ENCODE measurements at places on chromosomes 3 and 15.

DNA sequence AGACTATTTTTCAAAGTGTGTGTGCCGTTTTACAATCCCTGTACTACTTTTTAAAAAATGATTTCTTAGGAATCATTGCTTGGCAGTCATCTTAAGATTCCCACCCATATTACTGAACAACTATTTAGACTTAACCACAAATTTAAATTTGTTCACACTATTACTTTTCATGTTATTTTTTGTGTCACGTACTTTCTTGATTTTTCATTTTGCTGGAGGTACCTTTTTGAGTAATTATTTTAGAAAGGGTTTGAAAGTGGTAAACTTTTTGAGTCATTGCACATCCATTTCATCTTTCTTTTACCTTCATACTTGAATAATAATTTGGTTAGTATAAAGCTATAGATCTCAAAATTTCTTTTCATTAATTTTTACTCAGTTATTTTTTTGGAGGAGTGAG is 16.9 kb downstream of the CMTM8 start:
- DNase-seq: no peak

DNA sequence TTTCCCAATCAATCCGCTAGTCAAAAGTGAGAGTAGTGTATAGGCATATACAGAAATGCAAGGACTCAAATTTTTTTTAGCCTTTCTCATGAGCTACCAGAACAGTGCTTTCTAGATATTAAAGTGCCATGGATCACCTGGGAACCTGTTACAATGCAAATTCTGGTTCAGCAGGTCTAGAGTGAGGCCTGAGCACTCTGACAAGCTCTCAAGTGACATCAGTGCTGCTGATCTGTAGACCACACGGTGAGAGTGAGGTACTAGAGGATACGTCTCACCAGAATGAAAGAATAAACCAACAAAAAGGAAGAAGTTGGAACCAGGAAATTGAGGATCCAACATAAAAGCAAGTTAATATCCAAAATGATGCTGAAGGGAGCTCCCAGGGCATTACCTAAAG is 16.0 kb upstream of the PLA2G4D start:
- DNase-seq: no peak

GRCh38 chr3:38224357-38224756 is 41.3 kb upstream of the SLC22A13 start:
- no peak for DNase-seq

- no peak for DNase-seq
Observed at GRCh38 chr15:69299943-69300588, 1.4 kb downstream of the PAQR5 start.

GRCh38 chr15:65028921-65029735 is at the start of gene MTFMT:
TSS of gene MTFMT (minus strand) at chr15:65029639. CDS start at chr15:65029613, 26 bp downstream.
- DNase-seq: peak; percentile 96

DNA sequence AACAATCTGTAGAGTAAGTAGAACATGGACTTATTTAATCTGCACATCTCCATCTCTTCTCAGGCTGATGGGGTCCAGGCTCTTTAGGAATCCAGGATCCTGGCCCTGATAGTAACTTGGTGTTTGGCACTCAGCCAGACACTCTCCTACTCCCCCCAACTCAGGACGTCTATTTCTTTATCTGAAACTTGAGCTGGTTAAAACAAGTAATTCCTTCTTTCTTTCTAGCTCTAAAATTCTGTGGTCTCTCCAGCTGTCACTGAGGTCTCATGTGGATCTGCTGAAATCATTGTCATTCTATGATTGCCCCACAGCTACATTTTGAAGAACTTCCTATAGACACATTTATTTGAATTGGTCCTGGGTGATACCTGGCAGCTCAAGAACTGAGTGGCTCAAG is 59.0 kb downstream of the TP63 start:
- DNase-seq: no peak

DNA sequence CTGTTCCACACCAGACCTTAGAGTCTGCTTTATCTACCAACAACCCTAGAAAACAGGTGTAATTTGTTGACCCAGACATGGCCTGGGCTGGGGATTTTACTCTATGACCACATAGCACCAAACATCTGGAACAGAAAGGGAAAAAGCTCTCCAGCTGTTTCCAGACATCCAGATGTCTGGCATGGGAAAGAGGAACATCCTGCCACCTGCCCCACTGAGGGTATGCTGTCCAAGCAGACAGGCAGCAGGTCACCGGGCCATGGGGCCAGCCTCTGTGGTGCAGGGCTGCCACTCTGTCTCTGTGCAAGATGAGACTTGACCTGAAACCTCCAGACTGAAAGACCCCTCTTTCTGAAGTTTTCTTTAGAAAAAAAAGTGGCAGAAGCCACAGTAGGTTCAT is 359.3 kb upstream of the ICE2 start:
- DNase-seq: no peak

DNA sequence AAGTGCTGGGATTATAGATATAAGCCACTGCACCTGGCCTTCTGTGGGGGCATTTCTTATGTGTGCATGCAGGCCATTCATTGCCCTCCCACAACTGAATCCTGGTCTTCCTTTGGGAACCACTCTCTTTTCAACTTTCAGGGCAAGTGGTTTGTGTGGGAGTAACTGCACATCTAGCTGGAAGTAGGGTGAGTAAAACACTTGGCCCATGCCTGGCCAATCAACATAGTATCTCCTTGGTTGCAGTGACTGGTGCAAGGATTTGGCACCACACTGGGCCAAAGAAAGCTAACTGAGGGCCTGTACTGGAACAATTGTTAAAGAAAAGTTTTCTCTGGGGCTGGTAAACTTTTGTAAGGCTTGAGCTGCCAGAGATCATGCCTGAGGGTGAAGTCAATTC is 189.2 kb upstream of the FEZF2 start:
- DNase-seq: no peak

DNA sequence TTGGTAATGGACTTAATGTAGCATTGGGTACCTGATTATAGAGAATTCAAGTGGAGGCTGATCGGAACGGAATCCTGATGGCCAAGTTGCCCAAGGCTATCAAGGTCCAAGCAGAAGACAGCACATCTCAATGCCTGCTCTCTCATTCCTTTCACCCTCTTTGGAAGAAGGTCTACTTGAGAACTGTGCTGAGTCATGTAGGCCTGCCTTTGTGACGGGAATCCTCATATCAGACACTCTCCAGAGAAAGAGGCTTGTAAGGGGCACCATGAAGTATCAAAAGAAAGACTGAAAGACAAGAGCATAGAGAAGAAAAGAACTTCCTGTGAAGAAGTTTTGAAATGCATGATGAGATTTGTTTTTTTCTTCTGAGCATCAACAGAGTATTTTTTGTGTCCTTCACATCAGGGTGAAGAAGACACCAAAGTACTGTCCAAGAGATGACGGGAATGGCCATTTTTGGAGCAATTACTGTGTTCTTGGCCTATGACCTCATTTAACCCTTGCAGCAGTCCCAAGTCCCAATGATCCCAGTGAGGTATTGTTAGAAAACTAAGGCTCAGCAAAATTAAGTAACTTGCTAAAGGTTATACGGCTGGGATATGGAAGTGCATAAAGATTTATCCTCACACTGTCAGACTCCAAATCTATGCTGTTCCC is 13.2 kb upstream of the LARP6 start:
- no peak for DNase-seq

- DNase-seq: no peak
Observed at GRCh38 chr3:136281966-136282520, 31.9 kb downstream of the PCCB start.

- no peak for DNase-seq
Observed at GRCh38 chr3:71152892-71153265, 430.6 kb downstream of the FOXP1 start.

DNA sequence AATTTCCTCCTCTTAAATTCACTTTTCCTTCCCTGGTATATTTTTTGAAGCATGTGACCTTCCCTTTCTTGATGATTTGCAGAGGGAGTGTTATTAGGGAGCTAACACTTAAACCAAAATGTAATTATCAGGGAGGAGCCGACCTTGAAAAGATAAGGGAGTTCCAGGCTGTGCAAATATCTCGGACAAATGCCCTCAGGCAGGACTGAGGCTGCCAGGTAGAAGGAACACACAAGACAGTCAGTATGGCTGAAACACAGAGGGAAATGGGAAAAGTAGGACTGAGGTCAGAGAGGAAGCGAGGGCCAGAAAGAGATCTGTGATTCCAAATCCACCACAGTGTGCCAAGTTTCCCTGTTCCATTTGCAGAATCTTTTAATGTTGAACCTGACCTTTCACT is 221.0 kb downstream of the CNTN3 start:
- DNase-seq: no peak

GRCh38 chr3:14587740-14588360 is 47.7 kb upstream of the GRIP2 start:
- DNase-seq: no peak

- DNase-seq: no peak
Observed at GRCh38 chr3:189337673-189338091, 165.9 kb downstream of the TPRG1 start.

GRCh38 chr3:154795582-154795981 is 284.5 kb upstream of the MME start:
- no peak for DNase-seq

DNA sequence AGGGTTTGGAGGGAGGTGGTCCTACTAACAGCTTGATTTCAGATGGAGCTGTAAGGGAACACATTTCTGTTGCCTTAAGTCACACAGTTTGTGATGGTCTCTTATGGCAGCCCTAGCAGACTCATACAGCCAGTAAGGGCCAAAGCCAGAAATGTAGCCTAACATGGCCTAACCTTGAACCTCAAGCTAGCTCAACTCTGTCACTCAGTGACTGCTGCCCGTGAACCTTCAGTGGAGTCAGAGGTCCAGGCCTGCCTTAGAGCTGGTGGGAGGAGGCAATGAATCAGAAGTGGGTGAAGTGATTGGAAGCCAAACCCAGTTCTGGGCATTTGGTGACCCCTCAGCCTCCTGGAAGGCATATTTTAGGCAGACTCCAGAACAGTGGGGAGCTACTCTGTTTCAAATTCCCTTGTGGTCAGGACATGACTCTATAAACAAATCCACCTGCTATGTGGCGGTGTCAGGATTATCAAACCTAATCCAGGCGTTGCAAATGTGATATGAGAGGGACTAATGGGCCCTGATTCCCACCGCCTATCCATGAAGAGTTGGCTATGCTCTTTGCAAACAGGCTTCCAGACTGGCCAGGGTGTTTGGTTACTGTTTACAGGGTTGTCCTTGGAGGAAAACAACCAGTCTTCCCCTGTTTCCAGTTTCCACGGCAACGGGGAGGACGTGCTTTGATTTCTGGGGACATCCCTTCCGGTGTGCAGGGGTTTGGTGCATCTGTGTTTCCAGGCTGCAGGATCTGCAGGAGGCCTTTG is 105.9 kb upstream of the AGBL1 start:
- no peak for DNase-seq

- DNase-seq: no peak
Observed at GRCh38 chr3:140494970-140495369, 182.9 kb upstream of the TRIM42 start.

GRCh38 chr3:104594491-104594890 is 772.2 kb upstream of the ALCAM start:
- no peak for DNase-seq

- no peak for DNase-seq
Observed at GRCh38 chr3:4290272-4290893, 12.8 kb upstream of the SETMAR start.

- no peak for DNase-seq
Observed at GRCh38 chr3:11624704-11625375, 18.9 kb downstream of the VGLL4 start.

DNA sequence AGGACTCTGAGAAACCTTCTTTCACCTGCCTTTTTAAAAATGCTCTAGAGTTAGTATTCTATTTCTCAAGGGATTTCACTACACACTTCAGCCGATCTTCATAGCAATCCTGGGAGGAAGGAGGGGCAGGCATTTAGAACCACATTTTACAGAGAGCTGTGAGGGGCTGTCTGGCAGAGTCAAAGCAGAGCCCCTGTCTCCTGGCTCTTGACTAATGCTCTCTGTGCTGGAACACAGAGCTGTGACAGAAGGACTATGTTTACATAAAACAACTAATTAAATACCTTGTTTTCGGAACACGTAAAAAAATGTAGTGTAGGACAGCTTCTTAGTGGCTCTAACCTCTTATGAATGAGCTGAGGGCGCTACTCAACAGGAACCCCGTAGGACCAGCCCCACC is 7.6 kb upstream of the SPTBN5 start:
- DNase-seq: no peak

- DNase-seq: no peak
Observed at GRCh38 chr3:2659896-2660295, 450.3 kb downstream of the IL5RA start.

- DNase-seq: no peak
Observed at GRCh38 chr15:67685008-67685599, 140.2 kb upstream of the SKOR1 start.

- DNase-seq: no peak
Observed at GRCh38 chr3:171172070-171172469, 145.6 kb upstream of the SLC2A2 start.

DNA sequence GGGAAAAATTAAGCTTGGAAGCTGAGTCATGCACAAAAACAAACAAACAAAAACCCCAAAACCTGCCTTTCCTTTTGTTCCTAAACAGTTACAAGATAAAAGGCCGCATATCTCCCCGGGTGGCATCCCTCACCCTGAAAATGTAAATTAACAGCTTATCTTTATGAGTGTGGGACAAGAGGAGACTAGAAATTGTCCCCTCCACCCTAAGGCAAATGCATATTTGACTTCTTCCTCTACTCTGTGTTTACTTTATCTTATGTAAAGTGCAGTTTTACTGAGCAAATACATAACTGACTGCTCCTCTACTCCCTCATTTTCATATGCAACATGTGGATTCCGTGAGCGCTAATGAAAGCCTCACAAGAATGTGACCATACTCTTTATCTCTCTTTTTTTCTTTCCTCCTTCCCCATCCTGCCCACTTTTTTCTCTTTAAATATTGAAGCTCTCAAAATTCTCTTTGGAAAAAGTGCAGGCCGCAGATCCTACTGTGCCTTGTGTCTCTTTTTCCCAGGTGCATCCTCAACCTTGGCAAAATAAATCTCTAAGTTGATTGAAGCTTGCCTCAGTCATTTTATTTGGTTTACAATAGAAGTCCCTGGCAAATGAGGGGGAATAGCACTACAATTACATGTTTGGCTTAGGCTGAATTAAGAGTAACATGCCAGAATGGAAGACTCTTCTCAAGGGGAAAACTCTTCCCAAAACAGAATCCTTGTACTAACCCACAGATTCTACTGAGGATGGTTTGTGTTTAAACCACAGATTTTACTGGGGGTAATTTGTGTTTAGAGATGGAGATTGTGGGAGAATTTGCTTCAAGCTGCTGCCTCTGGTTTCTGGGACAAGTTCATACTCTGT is 72.7 kb upstream of the WDR72 start:
- no peak for DNase-seq

GRCh38 chr15:30962659-30963058 is 28.8 kb downstream of the MTMR10 start:
- no peak for DNase-seq

- no peak for DNase-seq
Observed at GRCh38 chr3:170751899-170752293, 118.1 kb downstream of the RPL22L1 start.
